ENCODE measurements at places on chromosomes 1 and 21. TPM values are rescaled to one million over a fixed set of nuclear protein-coding genes. Genes with fewer than 3 reads are reported as not detected.

SPATA46 gene
- total RNA-seq = not detected

DNA sequence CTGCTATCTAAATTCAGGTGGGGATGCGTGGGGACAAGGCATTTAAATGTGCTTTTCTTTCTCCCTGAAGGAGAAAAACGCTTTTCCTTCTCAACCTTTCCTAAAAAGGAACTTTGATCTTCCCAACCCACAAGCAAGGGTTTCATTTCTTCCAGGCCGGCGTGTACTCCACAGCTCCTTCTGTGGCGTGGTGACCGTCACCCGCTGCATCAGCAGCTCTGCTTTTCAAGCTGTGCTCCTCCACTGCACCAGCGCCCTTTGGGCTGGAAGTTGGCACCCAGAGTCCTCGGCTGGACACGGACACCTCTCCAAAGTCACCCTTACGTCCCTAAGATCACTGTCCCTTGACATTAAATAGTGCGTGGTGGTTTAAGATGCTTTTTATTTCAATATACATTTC lies 54.3 kb downstream of the PEX14 start:
- no peak for DNase-seq
- H3K4me3 ChIP-seq = no peak overlapping the region
- H3K4me1 ChIP-seq = peaks cover 40% of the 10 kb centered on the region
- no peaks in the 10 kb centered on the region for H3K27me3 ChIP-seq

DNA sequence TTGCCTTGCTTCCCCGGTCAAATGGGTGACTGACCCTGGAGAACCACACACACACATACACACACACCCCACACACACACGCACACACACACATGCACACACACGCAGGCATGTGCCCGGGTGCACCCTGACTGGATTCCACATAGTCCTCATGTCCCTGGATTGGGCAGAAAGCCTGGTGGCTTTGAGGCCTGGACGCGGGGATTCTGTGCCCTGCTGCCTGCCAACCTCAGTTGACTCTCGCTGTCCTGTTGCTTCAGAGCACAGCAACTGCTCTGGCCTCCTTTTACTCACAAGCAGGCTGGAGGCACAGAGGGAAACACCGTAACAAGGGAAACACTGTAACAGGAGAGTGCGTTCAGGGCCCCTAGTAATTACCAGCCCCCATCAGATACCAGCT lies 6.4 kb downstream of the RORC start:
- no peaks in the 10 kb centered on the region for H3K36me3 ChIP-seq
- no peak for DNase-seq
- H3K27me3 ChIP-seq = no peaks in the 10 kb centered on the region
- H3K4me1 ChIP-seq = no peaks in the 10 kb centered on the region
- no peak overlapping the region for H3K27ac ChIP-seq
- H3K4me3 ChIP-seq = no peak overlapping the region

HAO2 gene
- total RNA-seq = not detected

CFAP45 gene
- 0.41 TPM for total RNA-seq

DNA sequence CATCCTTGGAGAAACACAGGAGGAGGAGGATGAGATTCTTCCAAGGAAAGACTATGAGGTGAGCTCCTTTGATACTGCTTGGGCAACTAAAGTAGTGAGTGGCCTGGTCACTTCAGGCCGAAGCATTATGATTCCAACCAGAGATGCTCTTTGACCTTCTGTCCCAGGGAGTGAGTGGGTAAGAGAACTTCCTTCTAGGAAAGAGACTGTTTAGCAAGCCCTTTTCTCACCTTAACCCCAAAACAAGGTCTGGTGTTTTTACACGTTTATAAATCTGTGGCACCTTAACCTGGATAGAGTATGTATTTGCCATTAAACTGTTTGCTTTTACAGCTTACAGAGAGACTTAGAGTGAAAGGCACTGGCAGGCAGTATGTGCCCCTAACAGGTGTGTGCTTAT lies 1.1 kb downstream of the CLCN6 start:
- H3K36me3 ChIP-seq = peaks cover 3% of the 10 kb centered on the region
- H3K27ac ChIP-seq = no peak overlapping the region
- H3K4me3 ChIP-seq = peak overlapping the region; percentile 78
- no peak for DNase-seq
- no peaks in the 10 kb centered on the region for H3K27me3 ChIP-seq
- H3K4me1 ChIP-seq = peaks cover 22% of the 10 kb centered on the region

DNA sequence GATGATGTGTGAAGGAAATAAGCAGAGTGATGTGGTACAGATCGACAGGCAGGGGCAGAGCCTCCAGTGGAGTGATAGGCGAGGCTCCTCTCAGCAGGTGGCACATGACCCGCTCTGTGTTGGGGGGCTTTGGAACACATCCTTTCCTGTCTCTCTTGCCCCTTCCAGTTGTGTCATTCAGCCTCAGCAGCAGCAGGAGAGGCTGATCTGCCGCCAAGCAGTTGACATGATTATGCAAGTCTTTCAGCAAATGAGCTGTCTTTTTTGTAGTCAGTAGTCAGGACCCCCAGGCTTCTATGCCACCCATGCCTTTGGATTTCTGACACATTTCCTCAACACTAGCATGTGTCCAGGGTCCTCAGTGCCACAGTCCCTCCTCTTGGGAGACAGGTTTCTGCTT lies 307.1 kb upstream of the C1orf174 start:
- no peak overlapping the region for H3K27ac ChIP-seq
- no peak for DNase-seq
- no peak overlapping the region for H3K4me3 ChIP-seq
- H3K4me1 ChIP-seq = no peaks in the 10 kb centered on the region
- no peaks in the 10 kb centered on the region for H3K36me3 ChIP-seq

Data from SJCRH30 (cell line).